Bladder microvascular endothelial cell (primary cell): ENCODE measurements at places on chromosomes 13 and 19. TPM values are rescaled to one million over a fixed set of nuclear protein-coding genes. Genes with fewer than 3 reads are reported as not detected.

The LPAR2 gene
- 0.16 and 1.2 TPM in 2 replicates for total RNA-seq

The NCR1 gene
- not detected in 2 replicates for total RNA-seq

The CALR3 gene
- 0.16 TPM in 1 of 2 replicates, not detected in the other for total RNA-seq

The IGSF23 gene
- total RNA-seq = 0.38 TPM in 1 of 2 replicates, not detected in the other

The TEX26 gene
- total RNA-seq = not detected in 2 replicates

The ZNF729 gene
- total RNA-seq = not detected in 2 replicates

The NKPD1 gene
- total RNA-seq = under 0.01 and 0.13 TPM in 2 replicates

The TNFRSF19 gene
- total RNA-seq = 0.16 and 0.19 TPM in 2 replicates

The TEKTIP1 gene
- not detected in 2 replicates for total RNA-seq

The SAE1 gene
- 174 and 175 TPM in 2 replicates for total RNA-seq
